Transverse colon (tissue), 4 donors: ENCODE measurements at places on chromosomes 6 and 20.
A peak's percentile ranks its signal among the peaks of the same experiment; 100 is the strongest.

GRCh38 chr20:39874049-39874893, 814.8 kb downstream of the MAFB start:
- peak; percentile 72 for DNase-seq

DNA sequence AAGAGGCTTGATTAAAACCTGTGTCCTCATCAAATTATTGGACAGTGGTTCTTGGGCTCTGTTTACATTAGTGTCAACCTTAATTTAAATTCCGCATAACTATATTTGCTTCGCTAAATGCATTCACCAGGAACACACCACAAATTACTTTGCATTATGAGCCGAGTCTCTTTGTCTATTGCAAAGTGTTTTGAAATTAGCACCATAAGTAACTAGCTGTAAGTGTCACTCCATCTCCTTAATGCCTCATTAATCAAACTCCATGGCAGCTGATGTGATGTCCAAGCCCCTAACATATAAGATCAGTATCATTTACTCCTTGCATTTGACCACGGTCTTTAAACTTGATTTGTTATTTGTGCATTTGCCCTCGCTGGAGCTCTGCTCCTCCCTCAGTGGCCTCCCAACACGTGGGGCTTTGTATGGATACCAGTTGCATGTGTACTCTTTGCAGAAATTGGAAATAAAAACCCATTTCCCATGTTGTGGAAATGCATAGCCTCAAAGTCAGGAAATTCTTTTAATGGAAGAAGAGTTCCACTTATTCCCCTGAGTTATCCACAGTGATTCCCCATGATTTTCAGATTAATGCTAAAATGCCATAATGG, 24.6 kb downstream of the FOXA2 start:
- no peak for DNase-seq

- DNase-seq: no peak
Observed at GRCh38 chr6:143731789-143732188, 54.0 kb downstream of the PHACTR2 start.

DNA sequence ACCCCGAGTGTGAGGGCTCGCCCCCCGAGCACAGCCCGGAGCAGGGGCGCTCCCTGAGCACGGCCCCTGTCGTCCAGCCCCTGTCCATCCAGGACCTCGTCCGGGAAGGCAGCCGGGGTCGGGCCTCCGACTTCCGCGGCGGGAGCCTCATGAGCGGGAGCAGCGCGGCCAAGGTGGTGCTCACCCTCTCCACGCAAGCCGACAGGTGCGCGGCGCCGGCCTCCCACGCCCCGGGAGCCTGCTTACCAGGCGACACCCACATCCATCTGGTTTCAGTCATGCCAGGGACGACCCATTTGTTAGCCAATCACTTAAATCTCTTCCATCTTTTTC, 73.5 kb upstream of the PBOV1 start:
- DNase-seq: no peak

GRCh38 chr6:146946559-146946958, 257.7 kb upstream of the STXBP5 start:
- DNase-seq: no peak
